ENCODE measurements at places on chromosomes 7 and 10.

DNA sequence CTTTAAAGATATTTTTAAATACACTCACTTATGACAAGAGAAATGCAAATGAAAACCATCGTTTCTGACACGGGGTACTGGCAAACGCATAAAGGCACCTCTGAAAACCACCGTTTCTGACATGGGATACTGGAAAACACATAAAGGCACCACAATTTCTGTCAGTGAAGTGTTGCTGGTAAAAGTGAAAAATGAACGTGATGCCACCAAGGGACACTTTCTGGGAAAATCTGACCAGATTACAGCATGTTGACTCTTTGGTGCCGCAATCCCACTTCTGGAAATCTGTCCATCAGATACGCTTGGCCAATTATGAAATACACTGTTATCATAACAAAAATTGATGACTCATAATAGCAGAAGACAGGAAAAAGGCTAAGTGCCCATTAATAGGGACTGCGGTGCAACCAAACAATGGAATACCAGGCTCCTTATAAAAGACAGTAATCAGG lies 131.7 kb downstream of the ZMYND11 start:
- peak; percentile 54 for DNase-seq

- DNase-seq = no peak
These were observed 286.4 kb downstream of the ARHGAP12 start for GRCh38 chr10:31642281-31642680.

GRCh38 chr10:72297805-72298591 lies 24.3 kb downstream of the DDIT4 start:
- DNase-seq = peak; percentile 99

- no peak for DNase-seq
These were observed 67.6 kb upstream of the ADAM12 start for GRCh38 chr10:126455766-126456405.

DNA sequence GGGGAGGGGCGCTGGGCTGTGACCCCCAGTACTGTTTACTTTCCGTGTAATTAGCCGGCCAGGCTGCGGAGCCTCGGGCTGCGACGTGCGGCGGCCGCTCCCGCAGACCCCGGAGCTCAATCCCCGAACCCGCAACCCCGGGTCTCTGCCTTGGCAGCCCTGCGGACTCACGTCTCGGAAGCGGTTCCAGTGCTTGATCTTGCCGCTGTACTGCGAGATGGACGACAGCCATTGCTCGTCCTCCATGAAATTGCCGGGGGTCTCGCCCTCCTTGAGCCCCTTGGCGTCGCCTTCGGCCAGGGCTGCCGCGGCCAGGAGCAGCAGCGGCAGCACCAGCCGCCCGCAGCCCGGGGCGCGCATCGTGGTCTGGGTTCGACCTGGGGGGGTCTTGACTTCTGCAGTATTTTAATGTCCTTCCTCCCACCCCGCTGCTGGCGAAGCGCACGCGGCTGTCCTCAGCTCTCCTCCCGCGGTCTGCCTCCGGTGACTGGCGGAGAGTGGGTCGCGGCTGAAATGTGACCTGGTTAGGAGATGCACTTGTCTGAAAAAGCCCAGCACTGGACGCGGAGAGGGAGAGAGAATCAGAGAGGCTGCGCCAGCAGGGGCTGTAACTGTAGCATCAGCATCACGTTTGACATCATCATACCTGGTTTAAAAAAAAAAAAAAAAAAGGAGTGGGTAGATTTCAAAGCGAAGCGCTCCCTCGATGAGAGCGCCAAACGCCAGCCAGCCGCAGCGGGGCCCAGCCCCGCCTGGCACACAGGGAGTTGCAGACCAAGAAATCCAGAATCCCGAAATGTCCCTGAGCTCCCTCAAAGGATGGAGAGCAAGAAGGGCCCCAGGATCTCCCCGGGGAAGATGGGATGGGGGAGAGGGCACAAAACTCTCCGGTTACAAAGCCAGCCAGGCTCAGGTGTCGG lies at the start of gene SPOCK2:
SPOCK2 (minus strand) TSS at position 583 of the 920 bp plus-strand sequence; CDS start at position 360, 223 bp downstream.
- DNase-seq = no peak

DNA sequence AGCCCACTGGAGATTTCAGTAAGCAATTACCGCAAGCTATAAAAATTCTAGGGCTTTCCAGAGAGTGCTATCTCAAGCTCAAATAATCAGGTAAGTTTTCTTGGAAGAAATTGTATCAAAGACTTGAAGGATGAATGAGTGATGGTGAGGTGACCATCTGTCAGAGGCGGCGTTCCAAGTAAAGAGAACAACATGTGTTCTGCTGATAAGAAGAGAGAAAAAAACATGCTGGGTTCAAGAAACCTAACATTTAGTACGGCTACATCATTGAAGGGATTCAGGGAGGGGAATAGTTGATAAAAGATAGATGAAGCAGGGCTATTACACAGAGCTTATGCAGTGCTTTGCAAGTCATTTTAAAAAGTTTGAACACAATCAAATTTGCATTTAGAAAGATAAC lies 100.7 kb downstream of the GNAI1 start:
- DNase-seq = no peak

DNA sequence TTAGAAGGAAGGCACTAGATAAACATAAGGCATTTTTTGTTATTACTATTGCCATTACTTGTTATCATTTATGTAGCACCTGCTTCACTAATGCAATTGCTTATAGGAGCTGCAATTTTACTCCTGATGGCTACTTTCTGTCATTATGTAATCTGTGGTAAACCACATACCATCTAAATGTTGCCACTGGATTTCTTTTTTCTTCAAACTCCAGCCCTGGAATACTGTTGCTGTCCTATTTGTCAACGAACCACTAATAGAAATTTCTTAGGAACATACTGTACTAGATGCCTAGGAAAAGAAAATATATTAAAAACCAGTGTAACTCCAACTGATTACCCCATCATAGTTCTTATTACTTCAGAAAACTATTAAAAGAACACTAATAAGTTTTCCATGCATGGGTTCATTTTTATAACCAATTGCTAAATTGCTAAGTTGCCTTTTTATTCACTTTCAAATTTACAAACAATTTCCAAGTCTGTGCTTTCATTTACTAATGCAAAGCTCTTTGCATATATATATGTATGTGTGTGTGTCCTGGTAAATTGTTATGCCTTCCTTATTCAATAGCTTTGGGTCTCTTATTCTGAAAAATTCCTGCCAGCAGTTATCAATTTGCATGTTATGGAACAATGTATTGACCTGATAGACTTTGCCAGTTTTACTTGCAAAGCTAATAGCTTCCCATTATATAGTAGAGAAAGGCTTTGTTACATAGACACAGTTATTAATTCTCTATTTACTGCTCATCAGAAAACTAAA lies 287.4 kb downstream of the EXOC4 start:
- DNase-seq = no peak

DNA sequence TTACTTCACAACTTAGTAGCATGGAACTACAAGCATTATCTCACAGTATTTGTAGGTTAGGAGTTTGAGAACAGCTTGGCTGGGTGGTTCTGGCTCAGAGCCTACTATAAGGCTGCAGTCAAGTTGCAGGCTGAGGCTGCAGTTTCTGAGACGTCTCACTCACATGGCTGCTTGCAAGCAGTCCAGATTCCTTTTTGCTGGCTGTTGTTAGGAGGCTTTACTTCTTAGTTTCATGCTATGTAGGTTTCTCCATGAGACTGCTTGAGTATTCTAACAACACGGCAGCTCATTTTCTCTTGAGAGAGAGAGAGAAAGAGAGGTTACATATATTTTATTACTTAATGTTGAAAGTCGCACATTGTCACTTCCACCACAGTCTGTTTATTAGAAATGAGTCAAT lies 1073.9 kb downstream of the NXPH1 start:
- no peak for DNase-seq

GRCh38 chr7:682810-683209 lies 43.7 kb upstream of the DNAAF5 start:
- DNase-seq = no peak

DNA sequence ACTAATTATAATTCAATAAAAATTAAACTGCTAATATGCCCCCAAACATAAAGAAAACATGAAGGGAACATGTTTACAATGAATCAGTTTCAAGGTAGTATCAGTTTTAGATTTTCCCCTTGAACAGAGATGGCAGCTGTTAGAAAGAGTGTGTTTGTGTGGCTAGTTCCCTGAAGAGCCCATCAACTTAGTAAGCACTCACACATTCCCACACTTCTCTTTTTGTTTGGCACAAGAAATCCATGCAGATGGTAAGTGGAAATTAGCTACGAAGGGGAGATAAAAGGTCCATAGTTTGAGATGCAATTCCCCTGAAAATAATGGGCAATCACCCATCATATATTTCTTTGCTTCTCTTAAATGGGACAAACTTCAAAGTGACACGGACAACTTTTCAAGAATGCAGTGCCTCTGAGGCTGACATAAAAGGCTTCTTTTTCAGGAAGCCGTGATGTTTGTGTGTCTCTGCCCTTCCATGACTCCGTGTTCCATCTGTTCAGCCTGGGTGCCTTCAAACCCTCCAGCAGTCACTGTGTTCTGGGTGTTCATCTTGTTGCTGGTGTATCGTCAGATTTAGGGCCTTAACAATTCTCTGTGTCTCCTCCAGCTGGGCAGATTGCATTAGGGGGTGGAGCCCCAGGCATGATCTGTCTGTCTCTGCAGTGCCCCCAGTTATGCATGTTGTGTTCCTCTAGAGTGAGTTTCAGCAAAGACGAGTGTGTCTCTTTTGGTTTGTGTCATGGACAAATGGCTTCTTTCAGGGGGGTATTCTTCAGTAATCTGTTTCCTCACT lies 259.5 kb upstream of the NPY start:
- DNase-seq = peak; percentile 66

- DNase-seq = no peak
These were observed 527.5 kb downstream of the GPAM start for GRCh38 chr10:111656066-111656465.

GRCh38 chr7:81449105-81449504 lies 320.7 kb downstream of the HGF start:
- no peak for DNase-seq

- no peak for DNase-seq
These were observed 90.3 kb downstream of the TRRAP start for GRCh38 chr7:98968621-98969020.

GRCh38 chr7:6246251-6246917 lies 26.0 kb downstream of the CYTH3 start:
- DNase-seq = no peak

DNA sequence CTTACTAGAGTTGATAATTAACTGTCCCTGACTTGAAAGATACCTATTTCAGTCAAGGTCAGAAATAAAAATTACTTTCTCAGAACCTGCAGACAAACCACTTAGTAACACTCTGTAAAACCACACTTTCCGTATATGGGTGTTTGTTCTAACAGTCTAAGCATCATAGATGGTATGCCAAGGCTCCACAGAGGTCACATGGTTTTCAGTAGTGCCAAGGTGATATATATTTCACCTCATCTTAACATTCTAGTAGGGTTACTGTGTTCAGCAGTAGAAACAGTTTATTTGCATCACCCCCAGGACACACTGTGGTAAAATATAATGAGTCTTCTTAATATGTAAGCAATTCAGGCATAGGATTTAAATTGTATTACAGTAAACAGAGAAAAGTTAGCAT lies 61.5 kb downstream of the KCND2 start:
- peak; percentile 48 for DNase-seq
